Muscle of arm (tissue), 14 donors: ENCODE measurements at places on chromosomes 3 and 15. TPM values are rescaled to one million over a fixed set of nuclear protein-coding genes. Genes with fewer than 3 reads are reported as not detected.

DNA sequence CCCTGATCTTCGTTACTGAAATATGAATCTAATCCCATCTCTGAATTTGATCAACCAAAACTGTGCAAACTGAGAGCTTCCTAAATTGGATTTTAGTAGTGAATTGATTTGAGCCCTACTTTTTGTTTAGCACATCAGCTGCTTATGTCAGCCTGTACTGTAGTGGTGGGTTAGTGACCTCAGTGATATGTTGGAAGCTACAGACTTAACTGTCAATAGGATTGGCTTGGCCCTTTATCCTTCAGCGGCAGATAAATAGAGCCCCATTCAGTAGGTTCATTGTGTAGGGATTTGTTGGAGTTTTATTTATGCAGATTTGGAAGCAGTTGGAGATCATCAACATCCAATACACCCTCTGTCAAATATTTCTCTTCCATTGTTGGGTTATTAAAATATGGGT lies 409.7 kb downstream of the SOX2 start:
- DNase-seq, result no peak

VGLL3 gene
- 36.3 TPM for polyA plus RNA-seq

WDR49 gene
- not detected for polyA plus RNA-seq

- DNase-seq, result no peak
Measured at GRCh38 chr3:94150113-94150512, 87.3 kb downstream of the NSUN3 start.

PATL2 gene
- polyA plus RNA-seq, result not detected

BDH1 gene
- polyA plus RNA-seq, result 6.3 TPM

GRCh38 chr3:168327856-168328255 lies 232.1 kb upstream of the GOLIM4 start:
- peak; percentile 15 for DNase-seq

- no peak for DNase-seq
Measured at GRCh38 chr3:193014902-193015301, 97.2 kb upstream of the MB21D2 start.

DNA sequence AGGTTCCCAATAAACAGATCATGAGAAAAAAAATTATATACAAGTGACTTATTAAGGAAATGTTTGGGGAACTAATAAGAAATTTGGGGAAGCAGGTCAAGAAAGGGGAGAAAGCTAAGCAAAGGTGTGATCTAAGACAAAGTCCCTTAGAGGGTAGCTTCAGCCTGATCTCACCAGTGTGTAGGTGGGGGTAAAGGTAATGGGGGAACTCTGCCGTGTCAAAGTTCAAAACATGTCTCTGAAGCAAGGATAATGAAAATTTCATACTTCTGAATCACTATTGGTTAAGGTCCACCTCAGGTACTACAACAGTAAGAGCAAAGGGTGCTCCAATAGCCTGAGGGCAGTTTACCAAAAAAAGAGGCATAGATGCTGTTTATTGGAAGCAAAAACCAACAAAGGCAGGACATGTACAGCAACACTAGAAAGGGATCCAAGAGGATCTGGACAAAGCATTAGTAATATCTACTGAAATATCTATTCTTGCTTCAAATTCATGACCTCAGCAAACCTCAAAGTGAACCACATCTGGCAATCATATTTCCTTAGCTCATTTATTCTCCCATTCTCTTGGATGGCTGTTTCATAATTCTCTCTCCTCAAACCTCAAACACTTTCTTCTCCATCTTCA lies 6.9 kb downstream of the ACAD11 start:
- peak; percentile 7 for DNase-seq

SPINT1 gene
- 29.9 TPM for polyA plus RNA-seq

CCDC54 gene
- polyA plus RNA-seq, result 2.3 TPM

GRCh38 chr3:58261954-58262666 lies 24.5 kb downstream of the ABHD6 start:
- DNase-seq, result no peak

ALDH1A2 gene
- 19.4 TPM for polyA plus RNA-seq

- no peak for DNase-seq
Measured at GRCh38 chr3:156763931-156764720, 62.0 kb upstream of the LEKR1 start.

DNA sequence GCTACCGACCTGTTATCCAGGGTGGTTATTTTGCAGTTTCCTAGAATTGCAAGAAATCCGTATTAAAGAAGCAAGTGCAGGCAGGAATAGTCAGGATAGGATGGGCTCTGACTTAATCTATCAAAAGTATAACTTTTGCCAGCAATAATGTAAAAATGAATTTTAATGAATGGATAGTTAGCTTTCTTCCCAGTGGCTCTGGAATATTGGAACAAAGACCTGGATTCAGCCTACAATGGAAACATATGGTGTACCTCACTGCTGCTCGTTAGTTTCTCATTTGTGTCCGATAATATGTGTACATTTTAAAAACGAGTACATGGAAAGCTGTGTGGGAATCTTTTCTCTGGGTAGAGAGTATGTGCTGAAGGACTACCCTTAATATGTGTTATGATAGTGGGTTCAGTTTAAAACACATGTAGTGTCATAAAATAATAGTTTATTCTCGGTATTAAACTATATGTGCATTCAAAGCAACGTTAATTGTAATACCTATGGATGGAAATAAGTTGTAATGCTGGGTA lies 805 bp downstream of the SERPINI1 start:
- no peak for DNase-seq

DNA sequence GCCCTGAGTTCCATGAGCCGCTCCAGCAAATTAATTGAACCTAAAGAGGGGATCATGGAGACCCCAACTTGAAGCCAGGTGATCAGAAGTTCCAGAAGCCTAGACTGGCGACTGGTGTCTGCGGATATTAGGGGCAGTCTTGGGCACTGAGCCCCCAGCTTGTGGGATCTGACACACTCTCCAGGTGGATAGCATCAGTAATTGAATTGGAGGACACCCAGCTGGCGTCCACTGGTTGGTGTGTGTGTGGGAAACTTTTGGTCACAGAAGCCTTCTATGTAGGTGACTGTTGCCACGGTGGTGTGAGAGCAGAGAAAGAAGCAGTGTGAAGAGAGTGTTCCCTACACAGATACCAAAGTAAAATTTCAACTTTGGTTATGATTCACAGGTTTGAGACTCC lies 106.0 kb upstream of the ADPGK start:
- DNase-seq, result no peak

DNA sequence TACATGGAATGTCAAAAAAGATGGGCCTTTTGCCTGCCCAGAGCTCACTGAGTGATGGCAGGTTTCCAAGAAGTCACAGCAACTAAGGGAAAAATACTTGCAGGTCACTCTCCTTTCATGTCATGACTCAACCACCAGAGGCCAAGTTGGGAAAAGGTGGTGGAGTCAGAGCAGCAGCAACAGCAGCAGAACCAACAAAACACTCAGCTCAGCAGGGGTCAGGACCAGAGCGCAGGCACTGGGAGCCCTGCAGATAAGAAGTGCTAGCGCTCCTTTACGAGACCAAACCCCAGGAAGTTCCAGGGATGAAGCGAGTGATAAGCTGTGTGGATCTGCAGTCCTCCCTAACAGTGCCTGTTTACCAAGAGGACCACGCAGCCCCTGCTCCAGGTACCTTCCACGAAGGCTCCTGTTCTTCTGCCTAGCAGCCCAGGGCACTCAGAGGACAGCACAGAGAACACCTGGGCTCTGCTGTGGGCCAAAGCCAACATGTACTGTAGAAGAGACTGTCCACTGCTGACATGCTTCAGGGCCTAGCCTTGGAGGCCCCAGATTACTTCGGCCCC lies 26.0 kb downstream of the POC1A start:
- no peak for DNase-seq

GRCh38 chr3:4724051-4724629 lies 231.0 kb downstream of the ITPR1 start:
- no peak for DNase-seq

MITF gene
- polyA plus RNA-seq, result 7.5 TPM

DNA sequence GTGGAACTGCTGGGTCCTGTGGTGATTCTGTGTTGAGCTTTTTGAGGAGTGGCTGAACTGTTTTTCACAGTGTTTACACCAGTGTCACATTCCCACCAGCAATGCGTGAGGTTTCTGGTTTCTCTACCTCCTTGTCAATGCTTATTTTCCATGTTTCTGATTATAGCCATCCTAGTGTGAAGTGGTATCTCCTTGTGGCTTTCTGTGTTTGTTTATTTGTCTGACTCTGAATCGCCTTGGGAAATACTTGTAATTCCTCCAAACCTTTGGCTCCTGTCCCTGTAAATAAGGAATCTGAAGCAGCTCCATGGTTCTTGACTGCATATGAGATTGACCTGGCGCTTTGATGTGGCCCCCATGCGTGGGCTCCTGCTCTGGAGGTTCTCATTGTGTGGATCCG lies 20.6 kb downstream of the FAN1 start:
- no peak for DNase-seq

DNA sequence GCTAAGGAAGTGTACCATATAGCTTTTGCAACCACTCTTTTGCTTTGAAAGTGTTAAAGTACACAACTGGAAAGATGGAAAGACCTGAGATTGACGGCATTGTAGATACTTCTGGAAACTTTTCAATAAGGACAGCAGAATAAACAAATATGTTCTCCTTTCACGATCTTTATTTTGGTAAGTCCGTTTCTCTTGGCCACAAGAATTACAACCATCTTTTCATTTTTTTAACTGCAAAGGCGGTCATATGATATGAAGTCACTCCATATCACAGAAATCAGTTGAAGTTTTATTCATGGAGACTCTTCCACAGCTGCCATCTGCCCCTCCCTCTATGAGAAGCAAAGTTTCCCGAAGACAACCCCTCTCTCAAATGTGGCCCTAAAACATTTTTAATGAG lies 303.4 kb upstream of the ICE2 start:
- DNase-seq, result no peak

DNA sequence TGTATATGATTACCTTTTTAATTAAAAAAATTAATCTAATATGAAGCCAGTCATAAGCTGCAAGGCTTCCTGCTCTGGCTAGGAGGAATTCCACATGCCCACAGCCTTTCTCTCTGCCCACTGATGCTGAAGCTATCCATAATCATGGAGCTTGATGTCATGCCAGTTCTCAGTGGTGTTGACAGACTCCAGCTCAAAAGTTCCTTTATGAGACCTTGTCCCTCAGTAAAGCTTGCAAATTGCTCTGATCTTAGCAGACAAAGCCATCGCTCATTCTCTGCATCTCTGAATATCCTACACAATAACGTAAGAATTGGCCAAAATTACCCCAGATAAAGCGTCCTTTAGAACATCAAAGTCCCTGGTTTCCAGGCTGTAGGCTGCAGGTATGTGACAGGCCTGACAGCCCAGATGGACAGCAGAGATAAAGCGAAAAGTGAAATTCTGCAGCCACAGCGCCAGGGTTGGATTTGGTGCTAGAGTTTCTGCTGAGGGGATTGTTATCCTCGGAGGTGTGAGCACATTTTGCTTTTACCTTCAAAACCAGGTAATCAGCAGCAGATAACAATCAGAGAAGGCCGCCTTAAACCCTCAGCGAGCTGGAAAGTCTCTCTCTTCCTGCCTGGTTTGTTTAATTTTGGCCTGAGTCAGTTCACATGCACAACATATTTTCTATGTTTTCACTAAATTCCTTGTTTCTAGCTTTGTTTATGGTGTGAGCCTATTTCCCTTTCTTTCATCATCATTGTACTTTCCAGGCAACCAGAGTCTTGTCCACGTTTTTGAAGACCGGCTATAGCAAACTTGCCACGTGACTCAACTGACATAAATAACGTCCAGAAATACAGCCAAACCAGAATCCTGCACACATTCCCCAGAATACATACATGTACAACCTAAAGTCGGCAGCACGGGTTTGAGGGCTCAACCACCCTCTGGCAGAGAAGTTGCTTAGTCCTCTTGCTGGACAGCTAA lies 36.6 kb upstream of the ALDH1A3 start:
- DNase-seq, result no peak

GRCh38 chr15:26628879-26629529 lies 143.9 kb downstream of the GABRB3 start:
- peak; percentile 4 for DNase-seq

- DNase-seq, result no peak
Measured at GRCh38 chr15:36472672-36473071, 106.8 kb upstream of the CDIN1 start.

GRCh38 chr15:39269352-39269751 lies 311.5 kb upstream of the THBS1 start:
- DNase-seq, result no peak

GPR149 gene
- 0.18 TPM for polyA plus RNA-seq

DNA sequence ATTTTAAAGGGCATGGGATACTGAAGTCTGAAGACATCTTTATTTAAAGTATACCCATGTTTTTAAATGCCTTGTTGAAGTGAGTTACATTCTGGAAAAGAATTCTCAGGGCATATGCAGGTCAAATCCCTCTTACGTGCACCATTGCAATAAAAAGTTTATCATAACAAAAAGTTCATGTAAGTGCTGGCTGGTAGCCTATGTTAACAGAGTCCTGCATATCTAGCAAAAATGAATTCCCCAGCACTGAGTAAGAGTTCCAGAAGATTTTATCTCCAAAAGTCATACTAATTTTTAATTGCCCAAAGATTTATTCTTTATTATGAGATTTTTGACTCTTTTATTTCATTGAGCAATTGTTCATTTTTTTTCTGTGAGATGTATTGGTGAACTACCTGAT lies 104.7 kb upstream of the ROBO1 start:
- DNase-seq, result no peak

DNA sequence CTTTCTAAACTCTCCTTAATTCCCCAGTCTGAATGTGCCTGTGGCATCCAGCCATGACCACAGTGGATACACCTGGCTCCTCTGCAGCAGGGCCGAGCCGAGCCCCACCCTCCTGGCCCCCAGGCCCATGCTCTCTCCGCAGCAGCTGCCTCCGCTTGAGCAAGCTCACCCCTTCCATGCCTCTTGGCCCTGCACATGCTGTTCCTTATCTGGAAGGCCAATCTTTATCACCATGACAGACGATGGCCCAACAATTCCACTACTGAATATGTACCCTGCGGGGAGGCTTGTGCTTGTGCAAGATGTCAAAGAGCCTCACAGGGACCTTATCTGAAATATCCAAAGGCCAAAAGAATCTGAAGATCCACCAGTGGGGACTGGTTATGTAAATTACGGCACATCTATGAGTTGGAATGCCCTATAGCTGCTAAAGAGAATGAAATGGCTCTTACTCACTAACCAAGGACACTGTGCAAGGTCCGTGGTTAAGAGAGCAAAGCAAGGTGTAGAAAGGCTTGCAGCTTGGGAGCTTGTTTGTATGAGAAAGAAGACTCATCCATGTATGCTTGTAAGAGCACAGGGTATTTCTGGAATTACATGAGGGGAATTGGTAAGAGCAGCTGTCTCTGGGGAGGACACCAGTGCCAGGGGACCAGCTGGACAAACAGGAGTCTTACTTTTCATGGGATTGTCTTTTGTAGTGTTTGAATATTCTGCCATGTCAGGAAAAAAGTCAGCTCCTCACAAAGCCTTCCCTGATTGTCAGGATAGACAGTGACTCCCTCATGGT lies 55.2 kb downstream of the WNT7A start:
- DNase-seq, result no peak

DNA sequence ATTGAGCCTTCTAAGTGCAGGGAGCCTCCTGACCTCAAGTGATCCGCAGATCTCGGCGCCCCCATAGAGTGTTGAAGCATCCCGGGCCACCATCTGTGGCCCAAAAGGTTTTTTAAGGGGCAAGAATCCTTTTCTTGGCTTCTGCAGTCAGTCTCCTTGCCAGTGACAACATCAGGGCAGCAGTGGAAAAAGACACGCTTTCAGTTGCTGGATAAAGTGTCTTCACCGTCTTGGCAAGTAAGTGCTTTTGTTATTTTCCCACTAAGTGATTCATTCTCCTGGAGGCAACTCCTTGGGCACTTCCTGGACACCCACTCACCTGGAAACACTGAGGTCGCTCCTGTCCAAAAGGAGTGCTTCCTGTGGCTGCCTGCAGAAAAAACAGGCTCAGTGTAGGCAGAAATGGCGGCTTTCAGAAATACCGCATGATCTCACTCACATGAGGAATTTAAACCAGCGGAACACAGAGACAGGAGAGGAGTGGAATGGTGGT lies 71.7 kb upstream of the ABHD2 start:
- peak; percentile 24 for DNase-seq
